Keratinocyte (primary cell): ENCODE measurements at places on chromosomes 2 and 18. TPM values are rescaled to one million over a fixed set of nuclear protein-coding genes. Genes with fewer than 3 reads are reported as not detected.
A peak's percentile ranks its signal among the peaks of the same experiment; 100 is the strongest.

GRCh38 chr2:45954233-45954850 lies 302.9 kb downstream of the PRKCE start:
- H3K36me3 ChIP-seq = no peaks in the 10 kb centered on the region
- no peak for DNase-seq
- no peak overlapping the region for H3K4me3 ChIP-seq
- H3K4me1 ChIP-seq = peaks cover 5% of the 10 kb centered on the region
- H3K27me3 ChIP-seq = no peaks in the 10 kb centered on the region

DNA sequence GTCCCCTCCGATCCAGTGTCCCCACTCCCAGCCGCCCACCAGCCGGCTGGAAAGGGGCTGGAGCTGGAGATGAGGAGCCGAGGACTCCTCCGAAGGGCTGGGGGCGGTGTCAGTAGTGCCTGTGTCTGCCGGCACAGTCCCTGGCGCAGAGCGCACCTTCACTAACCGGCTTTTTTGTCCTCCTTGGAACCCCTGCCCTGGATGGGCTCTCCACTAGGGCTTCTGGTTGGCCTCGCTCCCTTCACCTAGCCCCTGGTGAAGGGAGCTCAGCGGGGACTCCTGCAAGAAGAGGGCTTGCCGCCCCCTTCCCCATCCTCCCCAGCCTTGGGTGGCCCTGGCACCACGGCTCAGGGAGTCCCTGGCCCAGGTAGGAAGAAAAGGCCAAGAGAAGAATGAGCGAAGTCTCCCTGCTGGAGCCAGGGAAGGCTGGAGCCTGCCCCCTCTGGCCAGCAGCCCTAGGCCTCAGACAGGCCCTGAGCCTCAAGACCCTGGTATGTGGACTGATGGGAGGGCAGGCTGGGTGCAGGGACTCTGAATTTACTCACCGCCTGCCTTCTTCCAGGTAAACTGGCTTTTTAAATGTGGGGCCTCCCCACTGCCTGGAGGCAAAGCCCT lies 570 bp upstream of the ECEL1 start:
- H3K27ac ChIP-seq = no peak overlapping the region
- no peaks in the 10 kb centered on the region for H3K4me1 ChIP-seq
- DNase-seq = no peak
- no peaks in the 10 kb centered on the region for H3K36me3 ChIP-seq
- H3K4me3 ChIP-seq = no peak overlapping the region

DNA sequence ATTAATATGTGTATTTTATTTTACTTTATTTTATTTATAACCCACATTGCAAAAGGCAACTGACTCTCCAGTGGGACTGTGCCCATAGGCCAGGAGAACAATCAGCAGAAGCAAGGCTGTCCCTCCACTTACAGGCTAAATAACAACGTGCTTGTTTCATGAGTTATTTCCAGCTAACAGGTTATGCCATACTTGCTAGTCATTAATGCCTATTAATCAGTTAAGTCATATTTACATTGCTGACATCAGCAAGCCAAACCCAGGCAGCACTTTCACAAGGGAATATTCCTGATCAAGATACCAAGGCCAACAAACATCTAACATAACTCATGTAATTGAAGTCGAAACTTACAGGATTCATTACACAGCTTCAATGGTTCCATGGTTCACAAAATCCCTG lies 92.1 kb downstream of the EN1 start:
- H3K4me1 ChIP-seq = peaks cover 6% of the 10 kb centered on the region
- H3K27me3 ChIP-seq = peaks cover 19% of the 10 kb centered on the region

GRCh38 chr2:237064203-237065070 lies 21.3 kb upstream of the COPS8 start:
- no peak for DNase-seq
- no peak overlapping the region for H3K27ac ChIP-seq
- no peak overlapping the region for H3K4me3 ChIP-seq
- no peaks in the 10 kb centered on the region for H3K36me3 ChIP-seq
- no peaks in the 10 kb centered on the region for H3K27me3 ChIP-seq

GRCh38 chr2:119545754-119546446 lies 1.7 kb downstream of the CFAP221 start:
- H3K4me3 ChIP-seq = no peak overlapping the region
- H3K4me1 ChIP-seq = peaks cover 4% of the 10 kb centered on the region
- H3K27ac ChIP-seq = no peak overlapping the region
- peaks cover 37% of the 10 kb centered on the region for H3K27me3 ChIP-seq
- no peak for DNase-seq
- H3K36me3 ChIP-seq = no peaks in the 10 kb centered on the region

DNA sequence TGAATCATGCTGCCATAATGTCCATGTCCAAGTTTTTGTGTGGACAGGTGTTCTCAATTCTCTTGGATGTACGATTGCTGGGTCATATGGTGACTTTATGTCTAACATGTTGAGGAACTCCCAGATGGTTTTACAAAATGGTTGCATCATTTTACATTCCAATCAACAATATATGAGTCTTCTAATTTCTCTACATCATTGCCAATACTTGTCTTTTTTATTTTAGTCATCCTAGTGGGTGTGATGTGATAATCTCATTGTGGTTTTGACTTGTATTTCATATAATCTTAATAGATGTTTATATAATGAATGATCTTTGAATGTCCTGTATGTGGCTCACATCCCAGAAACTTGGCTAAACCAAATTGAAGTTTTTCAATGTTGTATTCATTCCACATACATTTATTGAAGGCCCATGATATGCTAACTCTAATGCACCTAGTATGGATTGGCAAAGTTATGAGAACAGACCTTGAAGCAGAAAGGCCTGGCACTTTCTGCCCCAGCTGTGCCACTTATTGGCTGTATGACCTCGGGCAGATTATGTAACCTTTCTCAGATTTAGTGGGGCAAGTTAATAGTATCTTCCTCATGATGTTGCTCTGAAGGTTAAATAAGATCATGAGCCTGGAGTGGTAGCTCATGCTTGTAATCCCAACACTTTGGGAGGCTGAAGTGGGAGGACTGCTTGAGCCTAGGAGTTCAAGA lies 205.4 kb downstream of the RAB3GAP1 start:
- H3K27me3 ChIP-seq = no peaks in the 10 kb centered on the region
- peaks cover 19% of the 10 kb centered on the region for H3K4me1 ChIP-seq
- no peaks in the 10 kb centered on the region for H3K36me3 ChIP-seq

DNA sequence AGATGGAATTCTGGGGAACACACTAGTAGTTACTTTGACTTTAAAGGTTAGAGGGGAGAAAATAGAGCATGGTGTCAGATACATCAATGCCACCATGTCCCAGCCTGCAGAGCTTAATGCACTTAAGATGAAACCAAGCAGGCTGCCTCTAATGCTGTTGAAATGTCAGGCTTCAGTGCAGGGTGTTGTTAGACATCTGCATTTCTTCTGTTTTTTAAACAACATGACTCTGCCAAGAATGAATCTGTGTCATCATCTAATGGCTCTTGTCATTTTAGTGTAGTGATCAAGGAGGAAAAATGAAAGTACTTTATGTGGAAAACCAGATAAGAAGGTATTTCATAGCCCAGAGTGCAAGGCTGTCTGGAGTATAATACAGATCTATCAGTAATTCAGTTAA lies 29.9 kb downstream of the LYPD1 start:
- H3K27me3 ChIP-seq = no peaks in the 10 kb centered on the region
- H3K27ac ChIP-seq = no peak overlapping the region
- DNase-seq = no peak
- H3K4me3 ChIP-seq = no peak overlapping the region
- H3K36me3 ChIP-seq = no peaks in the 10 kb centered on the region

DNA sequence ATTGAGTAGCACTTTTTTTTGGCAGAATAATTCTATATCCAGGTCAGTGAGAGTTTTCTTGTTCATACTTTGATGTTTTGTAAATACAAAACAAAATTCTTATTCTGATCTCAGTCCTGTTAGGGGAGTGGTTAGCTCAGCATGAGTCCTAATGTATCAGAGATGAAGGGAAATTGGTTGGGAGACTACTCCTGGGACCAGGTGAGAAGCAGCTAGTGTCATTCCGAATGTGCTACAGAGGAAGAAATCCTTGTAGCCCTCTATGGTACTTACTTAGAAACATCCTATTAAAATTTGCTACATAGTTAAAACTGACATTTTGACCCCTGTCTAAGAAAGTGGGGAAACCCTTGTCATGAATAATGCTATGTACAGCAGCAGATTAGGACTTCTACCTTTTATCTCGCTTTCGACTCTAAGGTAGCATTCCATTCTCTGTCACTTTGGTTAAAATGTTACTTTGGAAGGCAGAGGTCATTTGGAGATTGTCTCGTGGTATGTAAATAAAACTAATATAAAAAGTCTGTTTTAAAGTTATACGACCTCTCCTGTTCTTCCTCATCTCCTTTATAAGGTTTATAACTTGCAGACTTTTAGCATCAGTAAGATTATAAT lies 65.8 kb downstream of the PARD3B start:
- H3K36me3 ChIP-seq = no peaks in the 10 kb centered on the region
- no peak for DNase-seq
- H3K4me3 ChIP-seq = no peak overlapping the region
- no peak overlapping the region for H3K27ac ChIP-seq
- H3K27me3 ChIP-seq = no peaks in the 10 kb centered on the region
- no peaks in the 10 kb centered on the region for H3K4me1 ChIP-seq

GRCh38 chr2:222305516-222306392 lies 7.0 kb upstream of the PAX3 start:
- no peaks in the 10 kb centered on the region for H3K36me3 ChIP-seq
- H3K4me1 ChIP-seq = peaks cover 7% of the 10 kb centered on the region
- no peak overlapping the region for H3K27ac ChIP-seq
- no peak for DNase-seq
- peak overlapping the region; percentile 40 for H3K4me3 ChIP-seq

GRCh38 chr2:14806613-14807012 lies 174.1 kb downstream of the LRATD1 start:
- H3K27ac ChIP-seq = no peak overlapping the region
- no peak for DNase-seq
- H3K36me3 ChIP-seq = no peaks in the 10 kb centered on the region
- H3K4me1 ChIP-seq = no peaks in the 10 kb centered on the region

GRCh38 chr2:79920512-79921076 lies 384.0 kb downstream of the LRRTM1 start:
- no peaks in the 10 kb centered on the region for H3K36me3 ChIP-seq
- H3K4me3 ChIP-seq = no peak overlapping the region
- H3K27me3 ChIP-seq = no peaks in the 10 kb centered on the region
- H3K4me1 ChIP-seq = no peaks in the 10 kb centered on the region
- H3K27ac ChIP-seq = no peak overlapping the region

- no peak for DNase-seq
- H3K4me3 ChIP-seq = no peak overlapping the region
- H3K27me3 ChIP-seq = no peaks in the 10 kb centered on the region
Observed at GRCh38 chr2:144607099-144607498, 87.2 kb upstream of the ZEB2 start.

DNA sequence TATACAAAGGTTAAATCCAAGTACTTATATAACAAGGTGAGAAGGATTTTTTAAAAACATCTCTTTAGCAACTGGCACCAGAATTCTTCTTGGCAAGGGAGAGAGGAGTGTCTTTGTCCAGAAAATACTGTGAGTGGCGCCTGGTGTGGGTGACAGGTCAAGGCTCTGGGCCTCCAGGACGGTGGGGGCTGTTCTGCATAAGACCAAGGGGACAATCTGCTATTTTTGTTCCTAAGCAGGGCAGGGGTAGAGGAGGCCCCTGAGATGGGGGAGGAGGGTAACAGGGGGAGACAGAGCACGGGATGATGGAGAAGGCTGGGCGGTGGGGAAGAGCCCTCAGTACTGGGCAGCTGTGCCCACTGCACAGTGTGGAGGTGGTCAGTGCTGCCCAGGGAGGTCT lies 51.6 kb upstream of the TAF1B start:
- H3K4me3 ChIP-seq = no peak overlapping the region
- no peak for DNase-seq
- no peaks in the 10 kb centered on the region for H3K27me3 ChIP-seq
- no peaks in the 10 kb centered on the region for H3K4me1 ChIP-seq
- H3K36me3 ChIP-seq = no peaks in the 10 kb centered on the region

Gene AQP12B
- not detected in 3 replicates for polyA plus RNA-seq

Gene HTR2B
- not detected in 3 replicates for polyA plus RNA-seq

Gene TPGS2
- polyA plus RNA-seq = 231 to 388 TPM (median 254 TPM) in 3 replicates

Gene WDR75
- polyA plus RNA-seq = 37.0 to 67.3 TPM (median 60.4 TPM) in 3 replicates

Gene TXNDC2
- polyA plus RNA-seq = 0.03 TPM in 1 of 3 replicates, not detected in the others

Gene COPS7B
- polyA plus RNA-seq = 45.9 to 62.2 TPM (median 53.3 TPM) in 3 replicates

Gene MEP1B
- polyA plus RNA-seq = 0.03 TPM in 1 of 3 replicates, not detected in the others

Gene DGUOK
- polyA plus RNA-seq = 76.4 to 106 TPM (median 102 TPM) in 3 replicates

Gene SNED1
- under 0.01 to 0.12 TPM (median 0.04 TPM) in 3 replicates for polyA plus RNA-seq
